Hepatic stellate cell (primary cell): ENCODE measurements at places on chromosomes 1 and 21.

GRCh38 chr1:151990058-151990855 lies 3.4 kb downstream of the S100A10 start:
- DNase-seq: no peak

DNA sequence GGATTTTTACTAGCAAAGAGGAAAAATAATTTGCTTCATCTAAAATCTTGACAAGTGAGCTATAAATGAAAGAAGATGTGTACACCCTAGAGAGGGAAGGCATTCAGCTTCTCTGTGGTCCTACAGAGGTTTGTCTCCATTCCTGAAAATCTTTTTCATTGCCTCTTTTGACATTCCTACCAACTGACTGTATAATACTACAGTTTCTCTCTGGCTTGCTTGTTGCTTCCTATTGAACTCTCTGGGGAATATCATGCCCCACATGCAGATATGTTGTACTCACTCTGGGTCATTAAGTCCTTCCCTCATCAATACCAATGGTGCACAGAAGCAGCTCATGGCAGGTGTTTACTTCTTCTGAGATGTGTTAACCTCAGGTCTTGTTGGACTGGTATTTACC lies 371.2 kb upstream of the PLXNA2 start:
- no peak for DNase-seq

DNA sequence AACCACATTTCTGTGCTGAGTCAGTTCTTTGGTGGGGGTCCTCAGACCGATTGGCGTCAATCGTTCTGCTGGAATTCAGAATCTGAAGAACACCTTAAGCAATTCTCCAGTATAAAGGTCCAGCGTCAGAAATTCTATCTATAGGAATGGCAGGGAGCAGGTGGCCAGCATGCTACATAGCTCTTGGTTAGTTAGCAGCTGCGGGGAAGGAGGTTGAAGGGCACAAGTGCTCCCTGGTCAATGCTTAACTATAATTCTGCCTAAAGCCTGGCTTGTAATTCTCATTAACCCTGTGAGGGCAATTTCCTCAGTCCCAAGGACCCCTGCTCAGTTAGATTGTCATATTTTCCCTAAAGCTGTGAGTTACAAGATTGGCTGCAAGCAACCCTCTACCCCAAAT lies 54.3 kb upstream of the GALNT2 start:
- DNase-seq: no peak

GRCh38 chr1:190320952-190321351 lies 156.7 kb downstream of the BRINP3 start:
- no peak for DNase-seq

DNA sequence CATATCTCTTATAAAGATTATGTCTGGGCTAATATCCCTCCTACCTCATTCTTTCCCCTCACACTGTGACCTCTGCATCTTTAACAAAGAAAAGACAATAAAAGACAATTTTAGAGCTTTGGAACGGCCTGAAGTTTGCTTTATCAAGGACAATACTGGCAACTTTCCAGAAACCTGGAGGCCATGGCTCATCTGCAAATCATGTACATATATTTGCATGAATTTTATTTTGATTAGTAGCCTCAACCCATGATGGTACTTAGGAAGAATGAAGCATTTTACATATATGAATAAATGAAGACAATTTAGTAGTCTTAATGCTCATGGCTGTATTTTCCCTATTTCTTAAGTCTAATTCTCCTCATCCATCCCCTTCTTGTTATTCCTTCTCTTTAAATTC lies 612.2 kb upstream of the CXADR start:
- no peak for DNase-seq

- DNase-seq: no peak
Measured at GRCh38 chr1:1630965-1631781, 800 bp upstream of the MMP23B start.

DNA sequence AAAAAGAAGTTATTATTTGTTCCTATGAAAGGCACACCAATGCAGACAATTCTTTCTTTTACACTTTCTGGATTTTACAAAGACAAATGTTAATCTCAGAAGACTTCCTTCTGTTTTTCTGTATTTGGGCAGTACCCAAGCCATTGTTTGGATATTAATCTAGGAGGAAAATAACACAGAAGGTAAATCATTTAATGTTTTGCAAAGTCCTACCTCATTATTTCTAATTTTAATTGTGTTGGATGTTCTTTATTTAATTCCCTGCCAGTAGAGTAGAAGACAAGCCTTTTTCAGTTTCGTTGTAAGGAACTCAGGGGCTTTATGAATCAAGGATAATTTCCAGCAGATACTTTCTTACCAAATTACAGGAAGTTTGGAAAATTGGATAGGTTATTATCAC lies 118.3 kb downstream of the VPS13D start:
- no peak for DNase-seq

DNA sequence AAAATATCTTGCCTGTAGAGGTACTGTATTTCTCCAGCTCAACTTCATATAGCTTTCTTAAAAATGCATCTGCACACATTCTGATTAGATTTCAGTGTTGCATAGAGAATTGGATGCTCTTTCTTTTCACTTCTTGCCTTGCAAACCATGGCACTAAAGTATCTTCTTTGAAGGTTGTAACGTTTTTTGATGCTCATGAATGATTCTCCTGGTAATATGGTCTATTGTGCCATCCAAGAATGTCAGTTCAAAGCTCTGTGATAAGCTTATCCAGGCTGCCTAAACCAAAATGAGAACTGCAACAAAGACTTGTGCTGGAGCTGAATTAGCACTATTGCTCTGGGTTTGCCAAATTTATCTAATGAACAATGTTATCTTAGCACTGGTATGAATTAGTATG lies 1.9 kb downstream of the SGIP1 start:
- DNase-seq: no peak

DNA sequence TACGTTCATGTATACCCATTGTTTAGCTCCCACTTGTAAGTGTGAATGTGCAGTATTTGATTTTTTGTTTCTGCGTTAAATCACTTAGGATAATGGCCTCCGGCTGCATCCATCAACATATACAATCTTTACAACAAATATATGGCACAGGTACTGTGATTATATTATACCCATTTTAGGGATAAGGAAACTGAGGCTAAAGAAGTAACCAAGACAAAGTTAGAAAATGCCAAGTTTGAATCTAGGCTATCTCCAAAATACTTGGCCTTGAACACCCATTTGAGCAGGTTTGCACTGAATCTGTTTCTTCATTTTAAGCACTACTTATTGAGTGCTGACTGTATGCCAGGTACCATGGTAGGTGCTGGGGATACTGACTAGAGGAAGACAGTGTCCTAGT lies 149.6 kb downstream of the PBX1 start:
- no peak for DNase-seq

DNA sequence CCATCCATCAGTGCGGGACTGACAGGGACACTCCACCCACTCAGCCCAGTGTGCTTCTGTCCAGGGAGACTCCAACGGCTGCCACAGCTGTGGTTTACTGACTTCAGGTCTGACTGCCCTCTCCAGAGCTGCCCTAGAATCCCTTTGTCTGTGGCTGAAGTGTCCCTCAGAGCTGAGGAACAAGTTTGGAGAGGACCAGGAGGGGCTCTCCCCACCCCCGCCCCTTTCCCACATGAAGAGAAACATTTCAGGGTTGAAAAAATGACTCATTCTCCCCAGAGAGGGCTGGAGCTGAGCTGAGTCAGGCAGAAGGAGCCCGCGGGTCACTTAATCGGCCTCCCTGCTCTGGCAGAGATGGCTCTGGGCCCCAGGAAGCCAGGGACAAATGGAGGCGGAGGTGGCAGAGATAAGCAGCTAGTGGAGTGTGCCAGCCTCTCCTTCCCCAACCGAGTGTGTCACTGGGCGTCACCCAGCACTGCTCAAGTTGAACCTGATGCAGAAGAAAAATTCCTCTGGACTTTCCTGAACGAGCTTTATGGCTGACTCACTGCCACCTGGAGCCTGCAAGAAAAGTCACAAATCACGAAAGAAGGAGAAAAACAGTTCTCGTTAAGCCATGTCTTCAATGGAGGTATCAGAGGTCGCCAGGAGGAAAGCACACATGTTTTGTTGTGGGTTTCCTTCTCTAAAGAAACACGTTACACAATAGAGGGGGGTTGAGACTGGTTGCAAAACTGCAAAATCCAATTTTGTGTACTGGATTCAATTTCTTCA lies 34.3 kb upstream of the ECE1 start:
- peak; percentile 90 for DNase-seq

DNA sequence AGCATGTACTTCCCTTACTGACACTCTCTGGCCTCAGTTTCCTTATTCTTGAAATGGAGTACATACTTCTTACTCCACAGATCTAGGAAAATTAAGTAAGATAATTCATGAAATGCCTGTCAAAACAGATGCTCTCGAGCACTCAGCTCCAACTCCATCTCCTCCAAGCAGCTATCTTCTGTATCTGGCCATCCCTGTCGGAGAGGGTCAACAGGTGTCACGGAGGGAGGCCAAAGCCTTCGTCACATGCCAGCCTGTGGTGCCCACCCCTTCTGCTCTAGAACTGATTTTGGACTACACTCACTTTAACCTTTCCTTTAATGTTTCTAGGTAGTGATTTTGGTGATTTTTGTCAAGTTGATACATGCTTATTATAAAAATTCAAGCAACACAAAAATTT lies 18.8 kb upstream of the PKP1 start:
- no peak for DNase-seq

DNA sequence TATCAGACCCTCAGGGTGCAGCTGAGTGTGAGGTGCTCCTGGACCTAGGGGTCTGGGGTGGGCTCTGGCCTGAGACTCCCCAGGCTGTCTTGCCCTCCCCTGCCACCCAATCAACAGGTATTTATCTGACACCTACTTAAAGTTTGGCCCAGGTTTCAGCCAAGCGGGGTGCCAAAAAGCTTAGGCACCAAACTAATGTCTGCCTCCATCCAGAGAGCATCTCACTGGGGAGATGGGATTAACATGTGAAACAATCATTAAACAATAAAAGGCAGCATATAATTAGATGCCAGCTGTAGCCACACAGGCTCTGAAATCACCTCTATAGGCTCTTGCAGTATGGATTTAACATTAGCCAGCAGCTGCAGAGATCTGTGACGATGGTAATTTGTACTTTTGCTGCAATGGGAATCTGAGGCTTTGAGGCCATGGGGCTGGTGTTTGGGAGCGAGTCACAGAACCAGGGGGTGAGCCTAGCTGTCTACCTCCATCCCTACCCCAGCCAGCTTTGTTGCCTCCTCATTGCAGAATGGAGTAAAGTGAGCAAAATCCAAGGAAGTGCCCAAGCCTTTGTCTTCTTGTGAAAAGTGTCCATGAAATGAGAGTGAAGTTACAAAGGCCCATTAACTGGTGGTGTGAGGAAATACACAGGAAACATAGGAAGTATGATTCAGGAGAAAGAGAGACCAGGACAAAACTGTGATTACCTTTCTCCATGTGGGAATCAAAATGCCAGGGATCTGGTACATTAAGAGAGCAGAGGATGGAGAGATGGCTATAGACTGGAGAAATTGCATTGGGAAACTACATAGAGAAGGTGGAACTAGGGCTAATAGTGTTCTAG lies 36.1 kb downstream of the EIF2D start:
- DNase-seq: no peak

DNA sequence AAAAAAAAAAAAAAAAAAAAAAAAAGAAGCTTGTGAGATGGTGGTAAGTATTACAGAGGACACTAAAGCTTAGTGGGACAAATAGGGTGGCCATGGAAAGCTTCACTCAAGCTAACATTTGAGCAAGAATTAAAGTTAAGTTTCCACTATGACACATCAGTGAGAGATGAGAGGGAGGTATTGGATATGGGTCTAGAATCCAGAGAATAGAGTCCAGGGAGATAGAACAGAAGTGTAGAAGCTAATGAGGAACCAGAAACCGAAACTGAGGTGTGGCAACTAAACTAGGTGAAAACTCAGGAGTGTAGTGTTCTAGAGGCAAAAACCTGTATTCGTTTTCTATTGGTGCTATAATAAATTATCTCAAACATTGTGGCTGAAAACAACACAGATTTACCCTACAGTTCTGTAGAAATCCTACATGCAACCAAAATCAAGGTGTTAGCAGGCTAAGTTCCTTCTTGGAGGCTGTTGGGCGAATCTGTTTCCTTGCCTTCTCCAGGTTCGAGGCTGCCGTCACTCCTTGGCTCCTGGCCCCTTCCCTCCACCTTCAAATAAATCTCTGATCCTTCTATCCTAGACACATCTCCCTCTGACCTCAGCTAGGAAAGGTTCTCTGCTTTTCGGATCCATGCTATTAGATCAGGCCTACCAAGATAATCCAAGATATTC lies 36.2 kb downstream of the PTP4A2 start:
- no peak for DNase-seq

GRCh38 chr1:95723346-95723745 lies 489.3 kb downstream of the RWDD3 start:
- no peak for DNase-seq

GRCh38 chr1:170460414-170461155 lies 71.4 kb upstream of the GORAB start:
- DNase-seq: no peak

GRCh38 chr1:29602203-29602602 lies 365.9 kb downstream of the PTPRU start:
- DNase-seq: no peak

DNA sequence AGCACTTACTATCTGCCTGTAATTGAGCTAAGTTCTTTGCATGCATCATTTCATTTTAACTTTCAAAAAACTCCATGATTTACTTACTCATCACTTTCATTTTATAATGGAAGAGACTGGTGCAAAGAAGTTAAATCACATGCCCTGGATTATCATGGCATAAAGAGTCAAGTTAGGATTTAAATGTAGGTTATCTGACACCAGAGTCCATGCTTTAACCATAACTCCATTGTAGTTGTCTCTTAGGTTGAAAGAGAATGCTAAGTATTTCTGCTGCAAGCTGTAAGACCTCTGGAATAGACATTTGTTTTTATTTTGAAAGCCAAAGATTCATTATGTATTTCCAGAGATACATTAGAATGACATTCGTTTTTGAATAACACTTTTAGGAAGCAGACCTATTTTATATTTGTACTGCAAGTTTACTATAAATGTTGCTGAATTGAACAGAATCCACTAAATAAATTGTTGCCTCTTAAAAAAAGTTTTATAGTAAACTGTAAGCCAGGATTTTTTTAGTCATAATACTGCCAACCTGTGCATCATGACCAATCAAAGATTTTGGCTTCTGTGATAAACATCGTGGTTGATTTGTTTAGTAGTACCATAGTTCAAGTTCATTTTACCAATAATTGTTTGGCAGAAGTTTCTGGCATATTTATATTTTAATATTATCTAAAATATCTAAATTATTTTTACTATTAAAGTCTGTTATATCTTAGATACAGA lies 26.1 kb downstream of the CFH start:
- DNase-seq: no peak

- no peak for DNase-seq
Measured at GRCh38 chr1:82819234-82819633, 1018.5 kb downstream of the ADGRL2 start.
